ENCODE measurements at places on chromosomes 11 and 22.

- peak; percentile 70 for DNase-seq
Observed at GRCh38 chr11:60887556-60887955, 18.8 kb downstream of the PRPF19 start.

GRCh38 chr11:8839957-8840945, 70.7 kb upstream of the AKIP1 start:
- DNase-seq = peak; percentile 85

DNA sequence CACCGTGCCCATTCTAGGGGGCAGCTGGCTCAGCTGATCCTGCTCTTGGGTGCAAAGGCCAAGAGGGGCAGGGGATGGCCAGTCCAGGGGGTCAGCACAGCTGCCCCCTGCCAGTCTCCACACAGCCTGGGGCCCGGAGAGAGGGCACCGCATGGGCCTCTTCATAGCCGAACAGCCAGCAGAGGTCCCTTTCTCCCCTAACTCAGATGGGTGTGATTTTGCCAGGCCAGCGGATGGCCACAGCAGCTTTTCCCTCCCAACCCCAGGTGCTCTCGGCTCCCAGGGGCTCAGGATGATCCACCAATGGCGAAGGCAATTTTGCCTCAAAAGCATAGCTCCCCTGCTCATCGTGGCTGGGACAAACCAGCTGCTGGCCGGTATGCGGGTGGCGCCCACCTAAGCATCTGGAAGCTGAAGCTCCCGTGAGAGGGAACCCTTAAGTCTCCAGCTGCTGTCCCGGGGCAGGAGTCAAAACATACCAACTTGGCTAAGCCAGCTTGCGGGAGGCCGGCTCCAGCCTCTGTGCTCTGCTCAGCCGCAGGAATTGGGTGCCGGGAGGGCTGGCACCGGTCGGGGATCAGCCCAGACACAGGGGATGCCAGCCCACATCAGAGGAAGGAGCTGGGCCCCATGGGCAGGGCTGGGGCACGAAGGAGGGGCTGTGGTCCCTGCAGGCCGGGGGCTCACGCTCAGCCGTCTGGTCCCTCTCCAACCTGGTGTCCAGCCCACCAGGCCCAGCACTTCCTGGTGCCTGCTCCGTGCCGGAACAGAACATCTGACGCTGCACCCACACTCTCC, 30.5 kb upstream of the GNB1L start:
- no peak for DNase-seq

GRCh38 chr11:115202074-115202473, 302.1 kb downstream of the CADM1 start:
- no peak for DNase-seq

GRCh38 chr11:61564936-61565696, 15.8 kb downstream of the SYT7 start:
- no peak for DNase-seq

DNA sequence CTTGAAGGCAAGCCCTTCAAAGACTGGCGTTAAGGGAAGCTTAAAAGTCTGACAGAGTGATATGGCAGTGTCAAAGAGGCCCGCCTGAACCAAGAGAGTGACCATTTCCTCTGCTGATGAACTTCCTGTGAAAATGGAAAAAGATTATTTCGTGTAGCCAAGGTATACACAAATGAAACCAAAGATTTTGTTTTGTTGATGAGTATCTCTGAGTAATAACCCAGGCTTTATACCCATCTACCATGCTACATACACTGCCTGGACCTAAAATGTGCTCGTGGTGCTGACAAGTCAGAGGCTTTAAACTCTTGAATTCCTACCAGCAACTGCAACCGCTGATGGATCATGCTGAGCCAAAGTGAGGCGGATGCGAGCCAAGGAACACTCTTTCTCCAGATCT, 21.0 kb upstream of the FNBP4 start:
- DNase-seq = no peak

DNA sequence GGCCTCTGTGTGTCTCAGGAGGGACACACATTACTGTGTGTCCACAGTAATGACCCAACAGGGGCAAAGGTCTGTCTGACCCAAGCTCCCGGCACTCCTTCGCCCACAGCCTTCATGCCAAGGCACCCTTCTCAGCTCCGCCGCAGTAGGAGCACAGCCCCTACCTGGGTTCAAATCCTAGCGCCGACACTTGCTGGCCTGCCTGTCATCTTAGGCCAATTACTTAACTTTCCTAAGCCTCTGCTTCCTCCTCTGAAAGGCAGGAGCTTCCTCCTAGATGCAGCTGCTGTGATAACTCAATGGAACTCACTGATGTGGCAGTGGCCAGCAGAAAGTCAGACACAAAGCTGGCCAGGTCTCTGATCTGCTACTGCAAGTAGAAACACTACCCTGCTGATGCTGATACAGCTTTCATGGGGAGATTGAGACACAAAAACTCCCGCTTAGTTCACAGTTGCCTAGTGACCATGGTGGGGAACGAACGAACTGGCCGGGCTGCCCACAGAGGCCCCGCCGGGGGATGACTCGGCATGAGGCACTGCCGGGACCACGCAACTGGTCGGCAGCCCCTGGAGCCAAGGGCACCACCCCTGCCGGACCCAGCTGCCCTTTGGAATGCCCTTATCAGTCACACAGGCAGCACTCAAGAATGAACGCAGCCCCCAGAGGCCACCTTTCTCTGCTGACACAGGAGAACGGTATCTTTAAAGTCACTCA, 8.1 kb downstream of the EHD1 start:
- peak; percentile 18 for DNase-seq

GRCh38 chr22:17627961-17628405, 566 bp downstream of the ATP6V1E1 start:
- DNase-seq = no peak

GRCh38 chr11:46336563-46337180, 10.6 kb upstream of the DGKZ start:
- no peak for DNase-seq

GRCh38 chr11:126115127-126115495, 52.4 kb upstream of the CDON start:
- DNase-seq = no peak

DNA sequence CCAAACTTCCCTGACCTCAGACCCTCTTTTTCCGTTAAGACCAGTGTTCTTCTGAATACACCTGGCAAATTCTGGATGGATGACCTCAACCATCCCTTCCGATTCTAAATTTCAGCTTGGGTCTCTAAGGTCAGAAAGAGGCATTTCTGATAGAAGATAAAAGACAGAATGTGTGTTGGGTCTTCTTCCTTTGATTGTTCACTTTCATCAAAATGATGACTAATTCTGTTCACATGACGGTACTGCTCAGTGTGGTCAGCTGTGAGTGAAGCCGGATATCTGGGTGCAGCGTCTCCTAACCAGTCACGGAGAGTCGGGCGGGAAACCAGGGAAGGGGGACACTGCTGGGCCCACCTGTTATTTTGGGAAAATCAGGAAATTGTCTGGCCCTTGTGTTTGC, 151.6 kb upstream of the NAV2 start:
- DNase-seq = no peak

- DNase-seq = no peak
Observed at GRCh38 chr11:104700609-104701008, 197.7 kb downstream of the CASP12 start.

GRCh38 chr11:62753736-62754603, at the start of gene ZBTB3:
Gene ZBTB3, minus strand, starts transcription at chr11:62754160. Its CDS starts 496 bp downstream, at chr11:62753664.
- peak; percentile 99 for DNase-seq

GRCh38 chr11:63775191-63775590, 6.6 kb upstream of the ZFTA start:
- no peak for DNase-seq

GRCh38 chr11:61111786-61112517, 9.7 kb downstream of the CD5 start:
- DNase-seq = no peak

- no peak for DNase-seq
Observed at GRCh38 chr22:42993651-42994275, 21.2 kb downstream of the PACSIN2 start.

DNA sequence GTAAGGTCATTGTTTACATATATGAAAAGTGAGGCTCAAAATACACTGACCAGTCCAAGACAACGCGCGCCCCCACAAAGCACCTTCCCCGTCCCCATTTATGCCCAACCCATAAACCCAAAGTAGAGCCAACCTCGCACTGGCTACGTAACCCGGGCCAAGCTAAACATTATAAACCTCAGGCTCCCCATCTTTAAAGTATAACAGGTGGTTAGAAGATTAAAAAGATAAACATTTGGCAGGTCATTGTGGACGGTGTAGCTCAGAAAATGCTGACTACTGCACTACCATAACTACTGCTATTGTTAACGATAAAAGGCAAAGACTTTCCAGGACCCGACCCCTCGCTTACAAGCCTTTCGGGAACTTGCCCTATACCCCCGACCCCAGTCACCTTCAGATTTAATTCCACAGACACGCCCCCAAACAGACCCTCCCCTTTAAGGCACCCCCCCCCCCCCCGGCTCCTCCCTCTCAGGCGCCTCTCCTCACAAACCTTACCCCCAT, 470 bp downstream of the NUMA1 start:
- DNase-seq = no peak

DNA sequence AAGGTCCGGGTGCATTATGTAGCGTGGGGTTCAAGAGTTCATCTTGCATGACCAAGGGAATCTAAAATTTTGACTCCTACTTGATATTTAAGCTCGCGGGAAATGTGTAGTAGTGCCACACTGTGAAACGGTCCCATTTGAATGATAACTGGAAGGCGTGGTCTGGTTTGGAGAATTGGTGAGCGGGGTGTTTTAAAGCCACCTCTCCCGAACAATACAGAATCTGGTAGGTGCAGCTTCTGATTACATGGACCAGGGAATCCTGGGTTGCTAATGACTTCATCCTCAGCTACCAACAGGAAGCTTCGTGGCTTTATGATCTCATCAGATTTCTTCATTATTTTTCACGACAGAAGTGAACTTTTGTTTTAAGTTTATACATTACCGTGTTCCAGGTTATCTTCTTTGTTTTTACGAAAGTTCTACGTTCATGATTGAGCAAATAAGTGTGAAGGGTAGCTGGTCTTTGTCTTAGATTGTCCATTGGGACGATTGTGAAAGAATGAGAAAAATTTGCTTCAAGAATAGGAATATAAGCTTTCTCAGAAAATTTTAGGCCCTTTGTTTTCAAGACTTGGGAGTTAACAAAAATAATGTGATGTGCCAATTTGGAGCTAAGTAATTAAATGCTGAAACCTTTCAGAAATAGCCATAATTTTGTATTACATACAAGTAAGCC, 1.7 kb downstream of the QSER1 start:
- peak; percentile 69 for DNase-seq

GRCh38 chr22:24526191-24526590, 28.7 kb downstream of the GUCD1 start:
- no peak for DNase-seq

- no peak for DNase-seq
Observed at GRCh38 chr11:121931121-121931520, 184.9 kb downstream of the BLID start.

GRCh38 chr11:121801394-121801748, 314.6 kb downstream of the BLID start:
- DNase-seq = no peak

DNA sequence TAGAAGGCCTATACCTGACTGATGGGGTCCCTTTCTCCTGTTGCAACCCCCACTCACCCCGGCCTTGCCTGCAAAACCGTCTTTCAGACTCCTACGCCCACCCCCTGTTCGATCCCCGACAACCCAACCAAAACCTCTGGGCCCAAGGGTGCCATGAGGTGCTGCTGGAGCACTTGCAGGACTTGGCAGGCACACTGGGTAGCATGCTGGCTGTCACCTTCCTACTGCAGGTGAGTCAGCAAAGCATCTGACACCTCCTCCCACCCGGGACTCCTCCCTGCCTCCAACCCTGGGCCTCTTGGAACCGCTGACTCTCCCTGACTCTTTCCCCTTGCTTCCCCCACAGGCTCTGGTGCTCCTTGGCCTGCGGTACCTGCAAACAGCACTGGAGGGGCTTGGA, 1.2 kb downstream of the ROM1 start:
- DNase-seq = no peak

- DNase-seq = no peak
Observed at GRCh38 chr11:106305458-106305857, 228.0 kb downstream of the AASDHPPT start.

GRCh38 chr11:107563702-107564101, 1.8 kb downstream of the ALKBH8 start:
- DNase-seq = peak; percentile 40

- DNase-seq = no peak
Observed at GRCh38 chr11:109241988-109242536, 179.9 kb upstream of the C11orf87 start.

GRCh38 chr22:32660292-32660691, 141.2 kb upstream of the TIMP3 start:
- DNase-seq = peak; percentile 79

GRCh38 chr11:1640076-1640946, 10.7 kb downstream of the KRTAP5-5 start:
- peak; percentile 77 for DNase-seq

- no peak for DNase-seq
Observed at GRCh38 chr11:124751741-124752470, at the start of gene VSIG2. Gene VSIG2, minus strand, starts transcription at chr11:124752255. Its CDS starts 118 bp downstream, at chr11:124752137.

DNA sequence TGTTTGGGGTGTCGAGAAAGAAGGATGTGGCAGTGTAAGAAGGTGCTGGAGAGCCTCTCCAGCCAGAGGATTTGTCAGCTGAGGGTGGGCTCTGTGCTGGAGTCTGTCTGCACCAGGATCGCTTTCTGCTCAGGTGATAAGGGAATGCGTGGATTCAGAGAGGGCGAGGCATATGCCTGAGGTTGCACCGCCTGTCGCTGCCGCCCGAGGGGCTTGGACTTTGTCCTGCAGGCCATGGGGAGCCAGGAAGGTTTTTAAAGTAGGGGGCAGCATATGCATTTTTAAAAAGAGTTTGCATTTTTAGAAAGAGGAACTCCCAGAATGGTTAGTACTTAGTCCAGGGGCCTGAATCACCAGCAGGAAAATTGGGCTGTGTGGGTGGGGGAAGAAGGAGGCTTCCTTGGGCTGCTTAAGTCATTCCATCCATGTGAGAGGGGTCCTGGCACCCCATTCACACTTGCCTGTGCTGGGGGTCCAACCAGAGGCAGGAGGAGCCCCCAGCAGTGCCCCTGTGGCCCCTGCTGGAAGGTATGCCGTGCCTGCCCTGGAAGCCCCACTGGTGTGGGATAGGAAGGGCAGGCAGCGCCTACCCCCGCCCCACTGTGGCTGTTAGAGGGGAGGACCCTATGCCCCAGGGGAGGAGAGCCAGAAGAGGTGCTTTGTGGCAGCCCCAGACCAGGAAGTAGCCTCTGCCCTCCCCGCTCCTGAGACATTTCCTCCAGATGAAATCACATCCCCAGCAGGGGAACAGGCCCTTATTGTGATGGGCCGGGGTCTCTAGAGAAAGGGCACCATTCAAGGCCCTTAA, 35.8 kb upstream of the MYRF start:
- DNase-seq = no peak

- DNase-seq = no peak
Observed at GRCh38 chr11:73173755-73174494, 31.8 kb upstream of the FCHSD2 start.

DNA sequence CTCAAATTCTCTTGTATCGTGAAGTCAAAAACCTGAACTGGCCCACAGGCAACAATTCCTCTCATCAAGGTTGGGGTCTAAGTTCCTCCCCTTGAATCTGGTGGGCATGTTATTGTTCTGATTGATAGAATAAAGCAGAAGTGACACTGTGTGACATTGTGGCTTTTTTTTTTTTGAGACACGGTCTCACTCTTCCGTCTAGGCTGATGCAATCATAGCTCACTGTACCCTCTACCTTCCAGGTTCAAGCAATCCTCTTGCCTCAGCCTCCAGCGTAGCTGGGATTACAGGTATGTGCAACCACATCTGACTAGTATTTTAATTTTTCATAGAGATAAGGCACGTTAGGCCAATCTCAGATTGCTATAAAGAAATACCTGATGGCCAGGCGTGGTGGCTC, 8.9 kb upstream of the PELI3 start:
- no peak for DNase-seq

- no peak for DNase-seq
Observed at GRCh38 chr11:38582151-38582550, 1984.1 kb upstream of the RAG2 start.
